ENCODE measurements at places on chromosomes 2 and 18.

DNA sequence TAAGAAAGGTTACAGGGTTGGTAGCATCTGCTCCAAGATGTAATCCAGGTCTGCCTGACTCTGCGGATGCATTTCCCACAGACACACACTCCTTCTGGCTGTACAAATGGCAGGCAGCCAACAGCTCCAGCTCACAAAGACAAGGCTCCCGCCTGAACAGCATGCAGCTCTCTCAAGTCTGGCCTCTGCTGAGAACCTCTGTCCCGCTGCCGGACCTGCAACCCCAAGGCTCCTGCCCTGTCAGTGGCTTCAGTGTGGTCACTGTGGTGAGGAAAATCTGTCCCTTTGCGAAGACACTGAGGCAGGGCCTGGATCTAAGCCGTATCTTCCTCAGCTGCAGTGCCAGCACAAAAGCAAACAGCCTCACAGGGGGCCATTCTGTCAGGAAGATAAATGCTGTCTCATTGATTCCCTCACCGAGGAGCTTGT lies 469.3 kb upstream of the MEX3C start:
- DNase-seq: no peak

DNA sequence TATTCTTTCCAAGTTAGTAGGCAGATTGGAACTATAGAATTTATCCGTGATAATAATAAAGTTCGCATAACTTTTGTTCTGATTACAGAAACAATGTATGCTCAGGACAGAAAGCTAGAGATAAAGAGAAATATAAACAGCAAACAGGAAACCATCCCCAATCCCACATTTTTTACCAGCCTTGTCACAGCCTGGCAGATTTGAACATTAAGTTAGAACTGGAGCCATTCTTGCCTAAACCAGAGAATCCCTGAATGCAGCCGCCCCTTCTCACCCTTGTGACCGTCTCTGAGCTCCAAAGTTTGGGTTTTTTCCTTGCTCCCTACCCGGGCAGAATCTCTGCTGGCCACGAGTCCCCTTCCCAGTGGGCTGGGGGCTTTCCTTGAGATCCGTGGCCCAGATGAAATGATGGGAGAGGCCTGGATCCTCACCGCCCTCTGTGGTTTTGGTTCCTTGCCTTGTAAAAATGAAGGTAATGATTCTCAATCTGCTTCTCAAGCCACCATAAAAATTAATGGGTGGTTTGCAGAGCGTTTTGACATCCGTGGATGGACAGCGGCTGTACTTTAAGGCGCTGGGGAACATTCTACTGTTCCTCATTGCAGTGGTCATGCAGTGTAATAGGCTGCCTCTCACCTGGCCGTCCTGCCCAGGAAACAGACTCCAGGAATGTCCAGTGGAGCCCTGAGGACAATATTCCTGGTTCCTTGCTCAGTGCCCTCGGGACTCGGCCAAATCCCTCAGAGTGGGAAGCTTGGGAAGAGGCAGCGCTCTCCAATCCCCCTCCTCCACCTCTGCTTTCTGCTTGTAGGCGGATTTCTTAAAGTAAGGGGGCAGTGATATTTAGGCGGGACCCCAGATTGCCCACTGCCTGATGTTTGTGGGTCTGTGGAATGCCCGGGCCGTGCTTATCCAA lies 1.6 kb downstream of the SH3BP4 start:
- DNase-seq: peak; percentile 38

- DNase-seq: no peak
These were observed 4.7 kb downstream of the HMSD start for GRCh38 chr18:63953811-63954210.

DNA sequence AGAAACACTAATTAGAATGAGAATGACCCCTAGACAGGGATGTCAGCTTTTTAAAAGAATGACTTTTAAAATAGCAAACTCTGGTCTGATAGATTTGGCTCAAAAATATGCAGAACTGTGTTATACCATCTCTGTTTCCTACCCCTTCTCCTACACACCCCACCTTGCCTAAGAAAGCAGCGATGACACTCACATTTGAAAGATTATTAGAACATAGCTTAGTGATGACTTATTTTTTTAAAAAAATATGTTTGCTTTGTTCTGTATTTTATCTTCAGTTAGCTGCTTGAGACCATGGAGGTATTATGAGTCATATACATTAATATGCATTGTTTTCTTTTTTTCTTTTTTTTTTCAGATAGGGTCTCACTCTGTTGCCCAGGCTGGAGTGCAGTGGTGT lies 176.7 kb upstream of the TPO start:
- no peak for DNase-seq

GRCh38 chr2:227765788-227766372 lies 20.2 kb downstream of the SCYGR8 start:
- no peak for DNase-seq

Data from hepatic stellate cell (primary cell).